ENCODE measurements at places on chromosomes 2 and 18. TPM values are rescaled to one million over a fixed set of nuclear protein-coding genes. Genes with fewer than 3 reads are reported as not detected.
A peak's percentile ranks its signal among the peaks of the same experiment; 100 is the strongest.

BCL2L11 gene
- total RNA-seq = 5.4 TPM

USP14 gene
- 19.0 TPM for total RNA-seq

RGPD3 gene
- total RNA-seq = 0.30 TPM

RAB11FIP5 gene
- 43.7 TPM for total RNA-seq

DNA sequence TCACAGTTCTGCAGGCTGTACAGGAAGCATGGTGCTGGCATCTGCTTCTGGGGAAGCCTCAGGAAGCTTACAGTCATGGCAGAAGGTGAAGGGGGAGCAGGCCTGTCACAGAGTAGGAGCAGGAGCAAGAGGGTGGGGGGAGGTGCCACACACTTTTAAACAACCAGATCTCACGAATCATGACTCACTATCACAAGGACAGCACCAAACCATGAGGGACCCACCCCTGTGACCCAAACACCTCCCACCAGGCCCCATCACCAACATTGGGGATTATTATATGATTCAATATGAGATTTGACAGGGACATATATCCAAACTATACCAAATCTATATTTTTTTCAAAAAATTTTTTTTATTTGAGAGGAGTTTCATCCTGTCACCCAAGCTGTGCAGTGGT lies 51.0 kb upstream of the GLS start:
- no peak for DNase-seq

- peak; percentile 68 for DNase-seq
Measured at GRCh38 chr2:159044804-159045286, 76.4 kb downstream of the TANC1 start.

- DNase-seq = peak; percentile 36
Measured at GRCh38 chr2:233419602-233420391, 65.5 kb downstream of the DGKD start.

GRCh38 chr18:52992041-52992440 lies 652.0 kb downstream of the DCC start:
- no peak for DNase-seq

DNA sequence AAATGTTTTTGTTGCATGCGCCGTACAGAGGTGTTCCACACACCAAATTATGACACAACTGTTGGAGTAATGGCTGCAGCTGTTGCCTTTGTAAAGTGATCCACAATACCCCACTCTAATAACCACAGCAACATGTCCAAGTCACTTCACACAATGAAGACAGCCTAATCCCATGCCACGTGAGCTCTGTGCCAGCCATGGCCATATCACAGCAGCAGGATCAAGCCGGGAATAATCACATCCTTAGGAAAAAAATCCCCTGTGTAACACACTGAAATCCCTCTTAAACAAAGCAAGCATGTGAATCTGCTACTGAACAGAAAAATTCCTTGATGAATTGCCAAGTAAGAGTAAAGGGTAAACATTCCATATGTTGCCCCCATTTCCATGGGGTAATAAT lies 179.5 kb upstream of the PARD3B start:
- DNase-seq = no peak

DNA sequence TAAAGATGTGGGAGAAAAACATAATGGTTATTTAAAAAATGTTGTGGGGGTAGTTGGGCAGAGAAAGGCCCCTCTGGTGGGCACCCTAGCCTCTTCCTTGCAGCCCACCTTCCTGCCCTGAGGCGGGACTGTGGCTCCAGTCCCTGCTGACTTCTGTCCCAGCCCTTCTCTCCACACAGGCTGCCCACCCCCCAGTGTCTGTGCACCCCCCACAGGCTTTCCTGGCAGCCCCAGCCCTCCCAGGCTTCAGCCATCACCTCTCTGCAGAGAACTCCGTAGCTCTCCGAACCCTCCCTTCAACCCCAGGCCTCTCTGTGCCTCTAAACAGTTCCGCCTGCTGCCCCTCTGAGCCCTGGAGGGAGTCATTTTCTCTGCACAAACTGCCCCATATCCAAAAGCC lies 75.4 kb downstream of the DYSF start:
- DNase-seq = no peak

DNA sequence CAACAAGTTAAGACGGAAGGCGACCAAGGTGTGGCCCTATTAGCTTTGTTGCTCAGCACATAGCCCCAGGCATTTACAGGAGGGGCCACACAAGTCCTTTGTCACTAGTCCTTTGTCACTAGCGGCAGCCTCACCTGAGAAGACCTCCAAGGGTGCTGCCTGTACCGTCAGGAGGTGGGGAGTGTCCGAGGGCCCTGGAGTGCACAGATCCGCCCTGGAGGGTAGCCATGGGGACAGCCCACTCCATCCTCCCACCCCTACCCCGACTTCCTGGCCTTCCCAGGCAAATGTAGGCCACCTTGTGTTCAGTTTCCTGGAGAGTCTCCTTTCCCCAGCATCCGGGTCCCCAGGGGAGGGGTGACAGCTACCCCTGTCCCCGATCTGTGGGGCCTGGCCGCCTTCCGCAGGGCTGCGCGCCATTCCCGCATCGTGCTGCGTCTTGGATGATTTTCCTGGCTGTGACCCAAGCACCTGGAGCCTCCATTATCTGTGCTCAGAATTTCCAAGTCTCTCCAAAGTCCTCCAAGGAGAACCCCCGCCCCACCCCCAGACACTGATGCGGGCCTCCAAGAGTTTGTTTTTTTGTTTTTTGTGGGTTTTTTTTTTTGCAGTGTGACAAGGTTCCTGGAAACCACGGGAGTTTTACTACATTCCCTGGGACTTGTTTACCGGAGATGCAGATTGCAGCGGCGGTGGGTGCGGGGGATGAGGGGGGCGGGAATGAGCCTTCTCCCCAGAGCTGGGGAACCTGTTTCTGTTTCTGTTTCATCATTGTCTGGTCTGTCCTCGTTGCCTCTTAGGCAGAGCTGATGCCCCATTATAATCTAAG lies 28.6 kb downstream of the TEX44 start:
- DNase-seq = peak; percentile 63

Data from lower leg skin (tissue), 4 donors.